ENCODE measurements at places on chromosomes 12 and 14.

DNA sequence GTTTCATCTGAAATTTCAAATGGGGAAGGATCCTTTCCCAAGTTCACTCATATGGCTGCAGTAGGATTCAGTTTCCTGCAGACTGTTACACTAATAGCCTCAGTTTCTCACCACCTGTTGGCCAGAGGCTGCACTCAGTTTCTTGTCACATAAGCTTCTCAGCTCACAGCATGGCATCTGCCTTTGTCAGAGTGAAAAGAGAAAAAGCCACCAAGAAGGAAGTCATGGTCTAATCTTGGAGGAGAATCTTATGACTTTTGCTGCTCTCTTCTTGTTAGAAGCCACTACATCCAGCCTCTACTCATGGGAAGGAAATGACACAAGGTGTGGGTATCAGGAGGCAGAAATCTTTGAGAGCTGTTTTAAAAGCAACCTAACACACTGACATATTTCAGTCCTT lies 39.4 kb upstream of the BTG1 start:
- peak; percentile 62 for DNase-seq

DNA sequence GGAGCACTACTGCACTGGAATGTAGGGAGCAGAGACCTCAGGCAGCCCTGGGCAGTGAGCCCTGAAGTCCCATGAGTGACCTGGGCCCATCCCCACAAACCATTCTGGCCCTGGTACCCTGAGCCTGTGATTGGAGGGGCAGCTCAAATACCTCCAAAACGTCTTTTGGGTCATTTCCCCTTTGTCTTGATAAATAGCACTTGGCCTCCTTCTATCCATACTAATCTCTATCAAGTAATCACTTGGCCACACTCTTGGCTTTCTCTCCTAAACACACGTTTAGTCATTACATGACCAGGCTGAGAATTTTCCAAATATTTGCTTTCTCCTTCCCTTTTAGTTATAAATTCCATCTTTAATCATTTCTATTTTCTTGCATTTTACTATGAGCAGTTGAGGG lies 91.3 kb downstream of the RPAP3 start:
- DNase-seq: no peak

- no peak for DNase-seq
Observed at GRCh38 chr12:58977476-58977875, 57.2 kb upstream of the LRIG3 start.

DNA sequence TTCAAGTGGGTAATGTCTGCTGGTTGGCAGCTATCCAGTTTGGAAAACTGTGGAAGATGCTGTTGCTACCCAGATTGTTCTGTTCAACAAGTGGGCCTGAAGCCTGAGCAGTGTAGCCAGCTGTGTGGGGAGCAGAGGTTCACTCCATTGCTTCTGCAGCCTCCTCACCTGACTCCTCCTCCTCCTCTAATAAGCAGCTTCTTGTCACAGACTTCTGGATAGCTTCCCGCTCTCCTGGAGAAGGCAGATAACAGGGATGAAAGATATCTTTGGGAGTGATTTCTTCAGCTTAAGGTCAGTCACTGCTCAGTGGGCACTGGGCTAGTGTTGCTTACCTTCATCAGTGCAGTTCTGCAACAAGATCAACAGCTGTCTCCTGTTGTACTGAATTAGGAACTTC lies 2.0 kb downstream of the POP5 start:
- DNase-seq: no peak

GRCh38 chr14:82725213-82725612 lies 1191.6 kb upstream of the SEL1L start:
- DNase-seq: no peak

DNA sequence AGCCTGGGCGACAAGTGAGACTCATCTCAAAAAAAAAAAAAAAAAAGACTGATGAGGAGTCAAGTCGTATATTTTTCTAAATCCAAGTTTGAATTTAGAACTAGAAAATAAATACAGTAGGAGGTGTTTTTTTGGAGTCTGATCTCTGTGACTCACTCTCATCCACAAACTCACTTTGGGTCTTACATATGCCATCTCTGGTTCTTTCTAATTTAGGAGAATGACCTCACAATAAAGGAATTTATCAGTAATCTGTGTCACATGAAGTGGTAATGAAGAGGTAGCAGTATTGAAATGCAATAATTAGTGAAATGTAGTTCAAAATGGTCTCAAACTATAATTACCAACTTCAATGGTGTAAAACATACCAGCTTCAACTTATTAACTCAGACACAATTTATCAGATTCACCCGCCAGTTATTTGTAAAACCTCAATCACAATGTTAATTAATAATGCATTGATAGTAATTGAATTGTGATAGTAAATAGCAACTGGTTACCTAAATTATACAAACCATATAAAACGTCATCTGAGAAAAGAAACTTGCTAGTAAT lies 4.4 kb upstream of the CFL2 start:
- no peak for DNase-seq

- no peak for DNase-seq
Observed at GRCh38 chr12:28975564-28976340, 173.3 kb upstream of the FAR2 start.
